AML-193 (cell line): ENCODE measurements at places on chromosomes 1 and 21.

DNA sequence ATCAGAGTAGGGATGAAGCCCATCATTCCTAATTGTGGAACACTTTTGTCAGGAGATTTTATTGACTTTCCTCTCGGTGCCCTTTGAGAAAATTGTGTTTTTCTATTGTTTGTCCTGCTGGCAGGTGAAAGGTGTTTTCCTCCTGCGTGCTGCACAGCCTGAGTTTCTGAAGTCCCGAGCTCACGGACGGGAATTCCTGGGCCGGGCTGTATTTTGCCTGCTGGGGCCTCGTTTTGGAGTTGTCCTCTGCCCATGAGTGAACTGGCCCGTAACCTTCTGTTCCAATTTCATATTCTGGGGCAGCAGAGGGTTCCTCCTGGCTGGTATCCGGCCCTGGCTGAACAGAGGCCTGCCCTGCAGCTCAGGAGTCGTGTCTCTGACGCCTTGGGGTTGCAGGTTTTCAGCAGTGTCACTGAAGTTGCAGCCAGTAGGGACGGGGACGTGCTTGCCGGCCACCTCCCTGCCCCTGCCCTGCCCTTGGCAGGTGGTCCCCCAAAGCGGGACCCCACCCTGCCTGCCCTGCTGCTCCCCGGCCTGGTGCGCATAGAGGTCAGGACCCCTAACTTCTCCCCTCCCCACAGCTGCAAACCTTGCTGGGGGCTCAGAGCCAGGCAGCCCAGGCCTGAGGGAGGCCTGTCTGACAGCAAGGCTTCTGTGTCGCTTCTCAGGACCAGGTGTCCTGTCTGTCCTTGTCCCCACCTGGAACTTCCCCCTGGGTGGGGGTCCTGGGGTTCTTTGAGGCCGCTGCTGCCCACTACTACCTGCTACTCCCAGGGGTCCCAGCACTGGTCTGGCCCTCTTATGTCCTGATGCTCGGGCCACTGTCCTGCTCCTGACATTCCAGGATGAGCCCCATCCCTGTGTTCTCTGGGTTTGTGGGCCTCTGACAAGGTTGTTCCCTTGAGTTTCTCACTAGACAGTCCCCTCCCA, 49.0 kb downstream of the SLX9 start:
- no peak for DNase-seq

DNA sequence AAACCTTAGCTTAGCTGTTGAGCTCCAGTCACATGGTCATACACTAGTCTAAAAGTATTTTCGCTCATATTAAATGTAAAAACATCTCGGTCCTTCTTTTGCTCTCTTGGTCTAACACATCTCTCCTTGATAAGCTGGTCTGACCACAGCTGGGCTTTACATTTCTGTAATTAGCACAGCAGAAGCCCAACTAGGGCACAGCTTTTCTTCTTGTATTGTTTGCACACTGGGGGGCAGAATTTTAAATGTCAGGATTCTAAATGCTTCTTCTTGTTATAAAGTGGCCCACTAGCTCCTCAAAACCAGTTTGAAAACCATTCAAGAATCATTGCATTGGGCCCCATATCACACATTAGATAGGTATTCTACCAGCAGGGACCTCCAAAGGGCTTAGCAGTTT, 289.1 kb upstream of the PKN2 start:
- DNase-seq: no peak

DNA sequence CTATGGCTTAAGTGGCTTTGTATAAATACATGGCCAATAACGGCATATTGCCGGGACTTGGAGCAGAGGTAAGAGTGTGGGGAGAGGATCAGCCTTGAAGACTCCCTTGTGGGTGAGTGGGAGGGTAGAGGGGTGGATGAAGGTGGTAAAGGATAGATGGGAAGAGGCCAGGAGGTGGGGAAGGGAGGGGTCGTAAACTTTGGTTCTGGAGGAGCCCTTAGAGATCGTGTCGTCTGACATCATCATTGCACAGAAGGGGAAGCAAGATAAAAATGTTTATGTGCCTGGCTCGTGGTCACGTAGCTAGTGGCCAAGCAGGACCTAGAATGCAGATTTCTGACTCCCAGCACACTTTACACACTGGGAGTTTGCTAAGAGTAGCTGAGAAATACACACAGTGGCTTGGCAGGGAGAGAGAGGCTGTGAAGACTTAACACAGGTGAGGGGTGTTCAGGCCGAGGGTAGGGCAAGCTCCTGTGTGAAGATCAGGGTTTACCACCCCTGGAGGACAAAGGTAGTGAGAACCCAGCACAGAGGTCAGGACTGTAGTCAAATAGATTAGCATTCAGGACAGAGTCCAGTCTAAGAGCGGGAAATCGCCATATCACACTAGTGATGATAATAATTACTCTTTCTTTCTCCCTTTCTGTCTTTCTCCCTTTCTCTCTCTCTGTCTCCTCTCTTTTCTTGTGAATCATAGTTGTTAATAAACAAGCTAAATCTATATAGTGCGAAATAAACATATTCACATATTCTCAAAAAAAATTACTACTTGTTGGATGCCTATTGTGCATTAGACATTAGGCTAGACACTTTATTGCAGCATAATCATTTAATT, 75.5 kb downstream of the LRRC8D start:
- no peak for DNase-seq

DNA sequence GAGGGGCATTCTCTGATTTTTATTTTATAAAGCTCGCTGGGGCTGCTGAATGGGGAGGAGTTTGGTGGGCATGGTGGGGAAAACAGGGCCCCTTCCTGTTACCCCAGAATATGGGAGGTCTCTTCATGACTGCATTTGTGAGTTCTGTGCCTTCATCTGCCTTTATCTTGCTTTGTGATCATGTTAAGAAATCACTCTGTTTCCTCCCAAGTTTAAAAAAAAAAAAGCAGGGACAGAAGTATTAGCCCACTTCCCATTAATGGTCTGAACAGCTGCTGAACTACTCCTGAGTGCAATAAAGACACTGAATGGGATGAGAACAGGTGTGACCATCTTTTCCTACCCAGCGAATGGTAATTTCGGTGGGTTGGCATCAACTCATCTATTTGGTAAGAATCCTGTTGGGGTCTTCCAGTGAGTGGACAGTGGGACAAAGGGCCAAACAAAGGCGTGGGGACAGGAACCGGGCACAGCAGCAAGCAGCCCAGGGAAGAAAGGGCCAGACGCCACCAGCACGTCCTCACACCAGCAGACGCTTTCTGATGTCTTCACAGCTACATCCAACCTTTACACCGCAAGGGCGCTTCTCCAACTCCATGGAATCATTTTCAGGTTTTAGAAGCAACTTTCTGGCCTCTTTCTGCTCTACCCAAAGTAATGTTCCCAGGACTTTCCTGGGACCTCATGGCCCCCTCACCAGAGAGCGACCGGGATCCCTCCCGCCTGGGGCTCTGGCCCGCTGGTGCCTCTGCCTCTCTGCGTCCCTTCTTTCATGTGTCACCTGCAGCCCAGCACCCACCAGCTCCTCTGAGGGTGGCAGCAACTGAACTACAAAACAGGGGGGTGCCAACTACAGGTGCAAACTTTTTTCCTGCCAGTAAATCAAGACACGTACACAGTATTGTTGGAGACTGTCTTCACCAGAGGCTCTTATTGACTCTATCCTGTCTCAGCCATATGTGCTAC, 160.2 kb downstream of the ADSS2 start:
- DNase-seq: peak; percentile 41

GRCh38 chr1:106178791-106179190, 877.7 kb upstream of the PRMT6 start:
- no peak for DNase-seq

DNA sequence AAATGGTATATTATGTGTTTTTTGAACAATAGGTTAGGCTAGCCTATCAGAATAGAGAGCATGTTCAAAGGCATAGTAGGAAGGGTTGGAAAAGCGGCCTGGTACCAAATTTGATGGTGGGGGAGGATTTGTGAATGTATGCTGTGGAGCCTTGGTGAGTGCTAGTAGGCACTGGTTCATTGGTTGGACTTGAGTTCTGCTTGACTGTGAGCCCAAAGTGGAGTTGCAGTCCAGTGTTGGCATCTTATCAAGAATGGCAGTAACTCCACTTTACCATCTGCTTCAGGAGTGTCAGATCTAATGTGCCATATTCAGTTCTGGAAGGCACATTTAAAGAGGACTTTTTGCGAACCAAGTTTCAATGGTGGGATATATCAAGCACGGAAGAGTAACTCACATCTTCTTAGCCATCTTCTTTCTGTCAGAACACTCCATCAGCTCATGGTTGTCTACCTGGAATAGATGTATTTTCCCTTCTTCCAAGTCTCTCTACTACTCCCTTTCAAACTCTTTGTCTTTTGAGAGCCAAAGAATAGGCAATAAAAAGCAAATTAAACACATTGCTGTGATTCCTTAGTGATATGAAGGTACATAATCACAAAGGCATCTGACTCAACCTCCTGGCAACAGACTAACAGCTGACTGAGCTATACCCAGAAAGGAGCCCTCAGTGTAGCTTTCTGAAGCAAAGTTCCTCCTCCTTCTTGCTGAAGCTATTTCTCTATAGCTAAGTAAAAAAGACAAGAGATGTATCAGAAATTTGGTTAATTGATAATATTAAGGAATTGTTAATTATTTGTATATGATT, 21.7 kb downstream of the LRRC8B start:
- no peak for DNase-seq

DNA sequence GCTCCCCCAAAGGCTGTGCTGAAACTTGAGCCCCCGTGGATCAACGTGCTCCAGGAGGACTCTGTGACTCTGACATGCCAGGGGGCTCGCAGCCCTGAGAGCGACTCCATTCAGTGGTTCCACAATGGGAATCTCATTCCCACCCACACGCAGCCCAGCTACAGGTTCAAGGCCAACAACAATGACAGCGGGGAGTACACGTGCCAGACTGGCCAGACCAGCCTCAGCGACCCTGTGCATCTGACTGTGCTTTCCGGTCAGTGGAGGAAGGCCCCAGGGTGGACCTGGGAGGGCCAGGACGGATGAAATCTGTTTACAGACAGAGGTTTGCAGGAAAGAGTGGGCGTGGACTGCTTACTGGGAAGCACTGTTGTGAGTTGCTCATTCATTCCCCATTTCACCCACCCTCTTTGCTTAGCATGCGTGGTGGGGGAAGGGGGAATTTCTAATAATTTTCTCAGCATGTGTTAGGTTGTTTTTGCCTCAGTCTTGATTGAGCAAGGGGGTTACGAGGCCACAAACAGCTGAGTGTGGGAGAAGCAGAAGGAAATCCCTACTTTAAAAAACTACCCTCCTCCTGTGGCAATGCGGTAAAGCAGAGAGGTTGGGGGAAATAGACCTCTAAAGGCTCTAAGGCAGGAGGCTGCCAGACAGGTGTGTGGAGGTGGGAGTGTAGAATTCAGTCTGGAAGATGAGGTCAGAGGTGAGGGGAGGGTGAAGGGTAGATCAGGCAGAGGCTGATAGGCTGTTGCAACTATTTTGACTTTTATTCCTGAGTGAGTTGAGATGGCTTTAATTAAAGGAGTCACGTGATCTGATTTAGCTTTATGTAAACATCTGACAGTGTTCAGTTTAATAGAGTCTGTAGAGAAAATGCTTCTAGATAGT, 1.3 kb downstream of the FCGR2A start:
- DNase-seq: peak; percentile 78

DNA sequence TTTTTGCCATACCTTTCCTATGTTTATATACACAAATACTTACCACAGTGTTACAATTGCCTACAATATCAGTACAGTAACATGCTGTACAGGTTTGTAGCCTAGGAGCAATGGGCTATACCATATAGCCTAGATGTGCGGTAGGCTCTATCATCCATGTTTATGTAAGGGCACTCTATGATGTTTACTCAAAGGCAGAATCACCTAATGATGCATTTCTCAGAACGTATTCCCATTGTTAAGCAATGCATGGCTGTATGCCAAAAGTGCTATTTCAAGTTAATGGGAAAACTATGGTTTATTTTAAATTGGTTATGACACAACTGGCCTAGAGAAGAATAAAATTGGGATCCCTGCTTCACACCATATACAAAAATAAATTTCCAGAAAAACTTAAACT, 36.9 kb upstream of the DISP1 start:
- no peak for DNase-seq

- DNase-seq: no peak
Observed at GRCh38 chr1:42646056-42646455, 12.2 kb upstream of the PPIH start.
